ENCODE measurements at places on chromosomes 5 and 9.

DNA sequence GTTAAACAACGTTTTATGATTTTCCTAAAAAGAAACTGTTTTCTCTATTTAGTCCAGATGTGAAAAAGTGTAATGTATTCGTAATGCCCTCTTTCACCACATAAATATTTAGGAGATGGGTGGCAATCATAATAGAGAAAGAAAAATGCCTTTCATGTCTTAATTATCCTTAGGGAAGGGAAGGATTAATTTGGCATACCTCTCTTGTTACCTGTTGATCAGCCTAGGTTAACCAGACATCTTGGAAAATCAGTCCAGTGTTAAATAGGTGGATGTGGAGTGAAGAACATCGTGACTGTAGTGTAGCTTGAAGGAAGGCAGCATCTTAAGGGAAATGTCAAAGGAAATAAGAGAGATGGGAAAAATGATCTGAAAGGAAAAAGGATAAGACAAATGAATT lies 76.2 kb downstream of the NNT start:
- no peak for DNase-seq

DNA sequence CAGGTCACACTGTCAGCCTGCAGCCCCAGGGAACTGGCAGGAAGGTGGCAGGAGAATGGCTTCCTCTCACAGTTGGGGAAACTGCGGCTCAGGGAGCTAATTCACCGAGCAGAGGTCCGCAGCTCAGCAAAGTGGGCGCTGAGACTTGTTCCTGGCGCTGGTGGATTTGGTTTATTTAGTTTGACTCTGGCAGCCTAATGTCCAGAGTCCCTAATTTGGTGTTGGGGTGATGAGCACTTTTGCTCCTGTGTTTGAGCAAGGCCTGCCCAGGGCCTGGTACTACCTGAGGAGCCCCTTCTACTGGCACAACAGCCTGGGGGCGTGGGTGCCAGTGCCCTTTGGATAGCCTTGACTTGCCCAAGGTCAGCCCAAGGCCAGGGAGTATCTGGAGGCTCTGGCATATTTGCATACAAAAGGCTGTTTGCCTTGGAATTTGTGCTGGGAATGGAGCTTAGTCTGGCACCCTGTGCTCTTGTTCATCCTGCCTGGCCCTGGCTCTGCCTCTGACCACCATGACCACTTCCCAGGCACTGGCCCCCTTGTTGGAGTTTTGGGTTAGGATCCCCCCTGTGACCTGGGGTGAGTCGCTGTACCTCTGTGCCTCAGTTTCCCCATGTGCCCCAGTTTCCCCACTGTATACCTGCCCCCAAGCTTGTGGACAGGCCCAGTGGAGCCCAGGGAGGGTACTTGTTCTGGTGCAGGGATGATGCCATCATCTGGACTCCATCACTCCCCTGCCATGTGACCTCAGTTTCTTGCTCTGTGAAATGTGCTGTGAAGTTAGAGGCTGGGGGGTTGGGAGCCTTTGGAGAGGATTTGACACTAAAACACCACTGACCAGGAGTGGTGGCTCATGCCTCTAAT lies 1.4 kb downstream of the SUSD3 start:
- no peak for DNase-seq

DNA sequence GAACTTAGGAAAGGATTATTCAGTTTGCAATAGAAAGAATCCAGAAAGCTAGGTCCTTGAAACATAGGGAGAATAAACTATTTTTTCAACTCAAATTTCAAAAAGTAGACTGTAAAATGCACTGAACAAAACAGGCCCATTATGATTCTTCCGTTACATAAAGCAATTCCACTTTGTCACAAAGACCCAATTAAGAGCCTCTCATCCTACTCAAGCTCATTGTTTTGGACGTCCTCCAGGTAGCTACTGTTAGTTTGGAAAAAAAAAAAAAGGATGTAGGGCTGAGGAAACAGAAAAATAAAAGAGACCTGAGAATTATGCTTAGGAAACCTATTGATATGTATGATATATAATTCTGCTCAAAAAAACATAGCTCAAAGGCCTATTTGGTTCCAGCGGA lies 74.0 kb downstream of the DIRAS2 start:
- no peak for DNase-seq

GRCh38 chr5:38725371-38725865 lies 120.4 kb upstream of the OSMR start:
- DNase-seq, result peak; percentile 40

DNA sequence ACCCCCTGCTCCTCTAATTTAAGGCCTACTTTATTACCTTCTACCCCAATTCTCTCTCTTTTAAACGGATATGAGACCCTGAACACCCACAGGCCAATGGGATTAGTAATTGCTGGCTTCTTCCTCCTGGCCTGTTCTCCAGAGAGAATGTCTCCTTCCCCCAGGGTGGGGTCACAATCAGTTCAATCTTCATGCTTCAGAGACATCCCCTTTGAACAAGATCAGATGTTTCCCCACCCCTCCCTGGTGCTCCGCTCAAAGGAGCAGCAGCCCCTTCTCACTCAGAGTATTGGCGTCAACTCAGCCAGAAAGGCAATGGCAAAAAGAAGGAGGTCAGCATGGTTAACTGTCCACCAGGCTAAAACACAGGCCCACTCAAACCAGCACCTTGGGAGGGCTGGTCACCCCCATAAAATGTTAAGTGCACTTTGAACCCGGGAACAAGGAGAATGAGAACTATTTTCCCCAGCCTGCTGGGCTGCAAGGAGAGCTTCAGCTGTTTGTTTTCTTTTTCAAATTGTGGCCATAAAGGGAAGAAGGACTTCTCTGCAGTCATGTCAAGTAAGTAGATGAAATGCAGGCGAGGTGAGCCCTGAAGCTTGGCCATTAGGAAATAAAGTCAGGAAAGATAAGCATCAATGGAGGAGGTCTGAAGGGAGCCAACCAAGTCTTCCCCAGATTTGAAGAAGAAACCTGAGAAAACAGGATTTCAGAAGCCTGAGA lies 20.1 kb downstream of the LHFPL2 start:
- DNase-seq, result no peak

DNA sequence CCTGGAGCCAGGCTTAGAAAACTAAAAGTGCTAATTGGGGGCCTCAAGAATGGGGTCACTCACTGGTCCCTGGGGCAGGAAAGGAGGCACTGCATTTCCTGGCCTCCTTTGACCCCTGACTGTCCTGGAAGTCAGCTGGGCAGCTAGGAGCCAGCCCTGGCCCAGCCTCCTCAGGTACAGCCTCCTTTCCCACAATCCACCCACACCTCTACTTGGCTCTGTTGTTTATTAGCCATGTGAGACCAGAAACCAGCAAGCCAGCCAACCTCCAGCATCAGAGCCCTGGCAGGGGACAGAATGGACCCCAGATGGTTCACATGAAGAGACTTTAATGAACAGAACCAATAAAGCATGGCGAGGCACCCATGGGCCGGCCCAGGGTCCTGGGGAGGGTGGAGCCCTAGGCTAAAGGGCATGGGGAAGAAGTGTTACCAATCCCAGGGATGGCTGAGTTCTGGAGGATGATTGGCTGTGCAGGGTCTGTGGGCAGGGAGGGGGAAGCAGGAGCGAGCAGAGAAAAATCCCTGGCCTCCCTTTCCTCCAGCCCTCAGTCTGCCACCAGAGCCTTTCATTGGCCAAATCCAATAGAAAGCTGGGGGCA lies 55.3 kb upstream of the ANGPTL2 start:
- DNase-seq, result no peak

DNA sequence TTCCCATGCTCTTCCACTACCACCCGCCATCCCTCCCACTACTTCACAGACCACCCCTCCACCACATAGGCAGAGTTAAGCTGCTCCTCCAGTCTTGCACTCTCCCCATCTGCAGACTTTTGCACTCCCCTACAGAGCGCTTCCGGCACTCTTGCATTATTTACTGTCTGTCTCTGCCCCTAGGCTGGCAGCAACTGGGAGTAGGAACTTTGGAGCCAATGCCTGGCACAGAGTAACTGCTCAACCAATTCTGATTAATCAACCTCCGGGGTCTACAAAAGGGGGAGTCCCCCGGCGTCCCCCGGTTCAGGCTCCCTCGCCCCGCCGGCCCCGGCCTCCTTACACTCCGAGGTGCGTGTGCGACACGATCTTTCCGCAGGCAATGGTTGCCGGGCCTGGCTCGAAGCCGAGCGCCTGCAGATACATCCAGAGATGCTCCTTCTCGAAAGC lies 498 bp downstream of the HAUS6 start:
- peak; percentile 47 for DNase-seq

DNA sequence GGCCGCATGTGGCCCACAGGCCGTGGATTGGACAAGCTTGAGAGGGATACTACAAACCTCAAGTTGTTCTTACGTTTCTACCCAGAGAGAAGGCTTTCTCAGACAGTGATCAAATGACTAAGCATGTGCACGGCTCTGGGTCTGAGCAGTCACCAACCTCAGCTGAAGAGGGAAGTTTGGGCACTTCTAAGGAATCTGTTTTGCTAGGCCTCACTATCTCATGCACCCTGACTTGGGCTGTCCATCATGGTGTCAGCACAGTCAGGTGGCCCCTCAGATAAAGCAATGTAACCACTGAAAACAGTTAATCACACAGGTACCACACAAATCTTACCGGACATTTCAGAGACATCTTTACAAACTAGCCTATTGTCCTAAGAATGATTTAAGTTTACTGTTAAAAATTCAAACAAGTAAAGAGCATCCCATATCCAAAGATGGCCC lies 24.6 kb downstream of the CSF2 start:
- DNase-seq, result peak; percentile 2

- DNase-seq, result no peak
Observed at GRCh38 chr5:142894315-142894714, 124.1 kb downstream of the ARHGAP26 start.

DNA sequence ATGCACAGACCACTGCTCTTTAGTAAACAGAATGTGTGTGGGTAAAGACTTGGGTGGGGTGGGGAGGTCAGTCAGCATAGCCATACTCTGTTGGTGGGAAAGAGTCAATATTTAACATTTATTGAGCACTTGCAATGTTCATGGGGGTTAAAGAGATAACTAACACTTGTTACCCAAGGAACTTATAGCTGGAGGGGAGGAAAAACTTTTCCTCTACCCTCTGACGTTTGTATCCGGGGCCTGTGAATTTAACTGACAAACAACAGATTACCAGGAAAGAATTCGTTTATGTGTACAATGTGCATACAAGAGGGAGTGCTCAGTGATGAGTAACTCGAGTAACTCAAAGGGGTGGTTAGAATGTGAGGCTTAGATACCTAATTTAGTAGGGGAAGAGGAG lies 6.8 kb upstream of the CLINT1 start:
- DNase-seq, result no peak

DNA sequence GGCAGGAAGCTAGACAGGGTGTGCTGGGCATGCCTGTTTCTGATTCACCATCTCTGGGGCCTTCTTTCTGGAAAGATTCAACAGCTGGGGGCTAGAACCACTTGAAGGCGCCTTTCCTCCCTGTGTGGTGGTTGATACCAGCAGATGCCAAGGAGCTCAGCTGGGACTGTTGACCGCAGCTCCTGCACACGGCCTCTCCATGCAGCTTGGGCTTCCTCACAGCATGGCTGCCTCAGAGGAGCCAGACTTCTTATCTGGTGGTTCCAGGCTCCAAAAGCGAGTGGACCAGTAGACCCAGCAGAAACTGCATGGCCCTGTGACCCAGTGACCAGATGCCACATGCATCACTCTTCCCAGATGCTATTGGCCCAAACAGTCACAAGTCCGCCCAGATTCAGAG lies 74.7 kb upstream of the COL5A1 start:
- no peak for DNase-seq

DNA sequence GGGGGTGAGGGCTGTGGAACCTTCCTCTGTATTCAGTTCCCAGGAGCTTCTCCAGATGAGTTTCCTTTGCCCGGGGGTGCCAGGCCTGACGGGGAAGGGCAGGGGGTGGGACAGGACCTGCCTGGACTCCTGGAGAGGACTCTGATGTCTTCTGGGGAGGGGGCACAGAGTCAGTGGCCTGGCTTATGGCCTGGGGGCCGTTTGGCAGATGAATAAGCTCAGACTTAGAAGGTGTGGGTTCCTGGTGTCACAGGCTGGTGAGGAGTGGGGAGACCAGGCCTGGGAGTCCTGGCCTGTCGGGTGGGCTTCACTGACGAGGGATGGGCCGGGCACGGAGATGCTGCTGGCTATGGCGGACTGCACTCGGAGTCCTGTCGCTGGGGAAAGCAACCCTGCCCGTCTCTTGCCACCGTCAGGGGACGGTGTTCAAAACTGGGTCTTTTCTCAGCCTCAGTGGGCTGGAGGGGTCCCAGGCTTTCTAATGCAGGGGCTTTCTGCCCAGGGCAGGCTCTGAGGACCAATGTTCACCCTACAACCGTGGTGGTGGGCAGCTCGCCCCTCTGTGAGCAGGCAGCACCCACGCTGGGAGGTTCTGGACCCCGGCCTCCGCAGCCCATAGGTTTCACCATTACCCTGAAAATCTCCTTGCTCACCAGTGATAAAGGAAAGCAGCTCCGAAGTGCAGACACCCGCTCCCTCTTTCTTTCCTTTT lies 16.2 kb downstream of the COL5A1 start:
- DNase-seq, result no peak

DNA sequence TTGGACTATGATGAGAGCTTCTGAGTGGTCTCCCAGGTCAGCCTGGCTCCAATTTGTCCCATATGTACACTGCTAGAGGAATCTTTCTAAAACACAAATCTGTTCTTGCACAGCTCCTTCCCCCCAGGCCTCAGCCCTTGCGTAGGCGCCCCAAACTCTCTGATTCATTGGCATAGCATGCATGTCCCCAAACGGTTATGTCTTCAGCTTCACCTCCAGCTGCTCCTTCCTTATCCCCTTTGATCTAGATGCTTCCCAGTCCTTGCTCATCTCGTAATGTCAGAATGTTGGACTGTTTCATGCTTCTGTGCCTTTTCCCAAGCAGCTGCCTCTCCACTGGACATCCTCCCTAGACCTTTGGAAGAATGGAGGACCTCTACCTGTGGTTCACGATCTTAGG lies 60.1 kb upstream of the BASP1 start:
- no peak for DNase-seq

GRCh38 chr5:138622051-138622450 lies 46.9 kb upstream of the HSPA9 start:
- no peak for DNase-seq

DNA sequence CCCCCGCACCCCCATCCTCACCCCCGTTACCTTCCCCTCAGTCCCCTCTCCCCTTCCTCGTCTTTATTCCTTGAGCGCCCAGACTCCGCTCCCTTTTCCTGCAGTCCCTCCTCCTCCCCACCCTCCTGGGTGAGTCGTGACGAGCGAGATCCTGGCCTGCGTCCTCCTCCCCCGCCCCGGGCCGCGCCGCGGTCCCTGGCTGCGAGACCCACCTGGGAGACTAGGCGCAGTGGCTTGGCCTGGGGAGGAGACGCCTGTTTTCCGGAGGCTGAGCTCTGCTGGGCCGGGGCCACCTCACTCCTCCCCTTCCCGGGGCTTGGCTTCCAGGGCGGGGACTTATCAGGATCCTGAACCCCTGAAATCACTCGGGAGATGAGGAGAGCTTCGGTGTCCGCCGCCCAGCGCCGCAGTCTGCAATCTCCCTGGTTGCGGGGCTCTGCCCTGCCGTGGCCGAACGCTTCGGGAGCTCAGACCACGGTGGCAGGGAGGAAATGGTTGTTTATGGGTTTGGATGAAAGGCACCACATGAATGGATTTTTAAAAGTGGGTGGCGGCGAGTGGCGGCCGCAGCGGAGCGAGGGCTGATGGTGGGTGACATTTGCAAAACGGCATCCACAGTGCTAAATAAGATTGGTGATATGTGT lies 984 bp downstream of the STXBP1 start:
- peak; percentile 33 for DNase-seq
